ENCODE measurements at places on chromosomes 13 and 19.

GRCh38 chr13:69737129-69737935, 370.3 kb upstream of the ATXN8OS start:
- no peak for DNase-seq

DNA sequence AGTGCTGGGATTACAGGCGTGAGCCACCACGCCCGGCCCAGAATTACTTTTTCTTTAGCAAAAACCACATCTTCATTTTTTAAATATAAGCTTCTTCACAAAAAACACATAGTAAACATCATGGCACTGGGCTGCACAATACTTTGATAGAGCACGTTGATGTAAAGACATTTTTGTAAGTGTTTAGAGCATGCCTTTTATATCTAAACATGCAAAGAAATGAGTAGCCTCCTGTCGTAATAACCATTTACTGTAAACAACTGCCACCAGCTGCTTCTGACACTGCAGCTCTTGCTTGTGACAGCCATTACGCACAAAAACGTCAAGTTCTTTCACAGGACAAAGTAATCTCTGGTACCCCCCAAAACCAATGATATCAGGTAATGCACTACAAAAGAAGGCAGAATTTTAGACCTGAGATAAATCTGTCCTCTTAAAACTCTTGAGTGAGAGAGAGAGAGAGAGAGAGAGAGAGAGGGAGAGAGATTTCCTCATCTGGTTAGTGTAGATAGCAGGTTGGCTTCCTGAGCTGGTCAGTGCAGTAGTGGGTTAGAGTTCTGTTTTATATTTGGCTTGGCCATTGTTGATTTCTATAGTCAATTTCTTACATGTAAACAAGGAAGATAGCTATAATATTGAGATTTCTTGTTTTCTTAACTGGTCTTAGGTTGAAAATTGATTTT, 6.7 kb upstream of the ZNF548 start:
- DNase-seq, result no peak

DNA sequence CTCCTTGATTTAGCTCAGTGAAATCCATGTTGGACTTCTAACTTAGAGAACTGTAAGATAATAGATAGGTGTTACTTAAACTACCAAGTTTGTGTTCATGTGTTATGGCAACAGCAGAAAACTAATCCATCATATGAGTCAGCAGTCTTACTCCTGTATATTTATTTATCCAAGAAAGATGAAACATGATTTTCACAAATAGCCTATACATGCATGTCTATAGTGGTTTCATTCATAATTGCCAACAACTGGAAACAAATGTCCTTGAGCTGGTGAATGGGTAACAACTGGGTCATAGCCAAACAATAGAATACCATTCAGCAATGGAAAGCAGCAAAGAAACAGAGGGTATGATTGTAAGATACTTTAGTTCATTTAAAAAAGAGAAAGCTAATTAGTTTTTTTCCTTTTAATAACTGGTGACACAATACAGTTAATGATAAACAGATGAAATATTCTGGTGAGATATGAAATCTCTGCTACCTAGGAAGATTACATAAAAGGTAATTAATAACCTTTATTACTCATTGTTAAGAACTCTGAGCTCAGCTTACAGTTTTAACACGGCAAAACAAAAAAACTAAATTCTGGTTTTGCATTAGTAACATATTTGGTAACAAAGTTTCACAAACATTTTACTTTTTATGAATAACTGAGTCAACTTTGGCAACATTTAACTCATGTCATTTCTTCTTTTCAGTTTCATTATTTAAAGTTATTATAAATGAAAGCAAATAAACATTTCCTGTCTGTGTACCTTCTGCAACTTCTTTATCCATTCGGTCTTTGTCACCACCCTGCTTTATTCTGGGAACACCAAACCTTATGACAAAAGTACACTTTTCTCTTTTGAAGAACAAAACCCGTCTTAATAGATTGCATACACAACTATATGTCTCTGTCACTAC, 181.3 kb downstream of the LIG4 start:
- DNase-seq, result no peak

- DNase-seq, result no peak
These were observed 19.3 kb upstream of the FREM2 start for GRCh38 chr13:38667526-38668109.

DNA sequence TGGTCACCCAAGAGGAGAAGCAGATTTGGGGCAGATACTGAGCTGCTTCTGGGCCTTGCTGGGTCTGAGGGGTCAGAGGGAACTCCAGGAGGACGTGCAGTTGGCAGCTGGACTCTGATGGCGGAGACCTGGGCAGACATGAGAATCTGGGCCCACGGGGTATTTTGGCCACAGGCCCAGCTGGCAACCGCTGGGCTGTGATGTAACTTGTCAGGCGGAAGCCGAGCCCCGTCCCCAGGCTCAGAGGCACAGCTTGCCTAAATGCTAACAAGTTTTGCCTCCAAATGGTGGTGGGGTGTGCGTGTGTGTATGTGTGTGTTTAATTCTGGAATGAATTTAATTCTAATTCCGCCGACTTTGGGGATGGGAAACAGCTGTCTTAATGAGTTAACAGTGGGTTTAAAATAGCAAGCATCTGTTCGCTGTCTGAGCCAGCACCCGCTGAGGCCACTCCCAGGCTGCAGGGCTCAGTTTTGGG, 11.6 kb downstream of the ZNRF4 start:
- DNase-seq, result no peak

- no peak for DNase-seq
These were observed 12.1 kb upstream of the TICAM1 start for GRCh38 chr19:4843647-4843965.

DNA sequence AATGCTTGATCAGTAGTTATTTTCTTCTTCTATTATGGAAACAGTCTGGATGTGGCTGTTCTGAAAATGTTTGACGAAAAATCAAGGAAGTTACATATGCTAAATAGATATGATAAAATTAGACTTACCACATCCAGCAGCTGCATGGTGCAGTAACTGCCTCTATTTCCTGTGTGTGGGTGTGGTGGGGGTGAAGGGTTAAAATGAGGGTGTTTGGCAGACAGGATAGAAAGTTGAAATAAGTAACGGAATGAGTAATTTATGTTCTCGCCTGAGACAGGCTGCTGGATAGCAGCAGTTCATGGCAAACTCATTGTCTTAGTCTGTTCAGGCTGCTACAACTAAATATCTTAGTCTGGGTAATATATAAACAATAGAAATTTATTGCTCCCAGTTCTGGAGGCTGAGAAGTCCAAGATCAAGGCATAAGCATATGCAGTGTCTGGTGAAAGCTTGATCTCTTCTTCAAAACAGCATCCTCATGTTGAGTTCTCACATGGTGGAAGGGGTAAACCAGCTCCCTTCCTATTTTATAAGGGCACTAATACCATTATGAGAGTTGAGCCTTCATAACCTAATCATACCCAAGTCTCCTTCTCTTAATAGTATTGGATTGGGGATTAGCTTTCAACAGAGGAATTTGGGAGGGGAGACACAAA, 1248.9 kb downstream of the SLITRK5 start:
- DNase-seq, result no peak

- DNase-seq, result no peak
These were observed 3.9 kb downstream of the IGSF23 start for GRCh38 chr19:44617110-44617880.

GRCh38 chr13:94753327-94753726, 41.0 kb upstream of the SOX21 start:
- no peak for DNase-seq

DNA sequence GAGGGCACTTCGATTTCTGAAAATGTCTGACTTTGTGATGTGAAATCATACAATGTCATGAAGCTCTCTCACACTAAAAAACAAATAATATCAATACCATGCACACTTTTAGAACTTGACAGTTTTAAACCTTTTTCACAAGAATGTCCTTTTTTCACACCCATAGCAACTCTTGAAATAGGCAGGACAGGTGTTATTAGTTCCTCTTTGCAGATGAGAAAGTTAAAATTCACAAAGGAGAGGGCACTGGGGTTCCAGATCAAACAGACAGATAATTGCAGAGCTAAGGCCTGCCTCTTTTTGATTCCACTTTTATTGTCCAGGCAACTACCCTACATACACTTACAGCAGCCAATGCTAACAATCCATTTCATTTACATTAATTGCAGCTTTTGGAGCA, 142.8 kb downstream of the KLF12 start:
- no peak for DNase-seq

DNA sequence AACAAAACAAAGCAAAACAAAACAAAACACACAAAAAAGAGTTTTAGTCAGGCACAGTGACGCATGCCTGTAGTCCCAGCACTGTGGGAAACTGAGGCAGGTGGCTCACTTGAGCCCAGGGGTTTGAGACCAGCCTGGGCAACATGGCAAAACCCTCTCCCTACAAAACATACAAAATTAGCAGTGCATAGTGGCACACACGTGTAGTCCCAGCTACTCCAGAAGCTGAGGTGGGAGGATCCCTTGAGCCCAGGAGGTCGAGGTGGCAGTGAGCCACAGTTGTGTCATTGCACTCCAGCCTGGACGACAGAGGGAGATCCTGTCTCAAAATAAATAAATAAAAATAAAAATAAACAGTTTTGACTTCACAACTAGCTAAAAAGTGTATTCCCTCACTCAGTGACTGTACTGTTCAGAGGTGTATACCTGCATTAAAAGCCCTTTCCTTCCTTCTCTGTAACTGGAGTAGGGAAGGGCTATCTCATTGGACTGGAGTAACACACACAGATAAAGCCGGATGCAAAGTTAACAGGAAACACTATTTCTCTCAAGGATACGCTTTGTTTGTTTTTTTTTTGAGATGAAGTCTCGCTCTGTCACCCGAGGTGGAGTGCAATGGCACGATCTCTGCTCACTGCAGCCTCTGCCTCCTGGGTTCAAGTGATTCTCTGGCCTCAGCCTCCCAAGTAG, 3.7 kb upstream of the BAX start:
- no peak for DNase-seq

GRCh38 chr13:48790966-48791365, 137.2 kb downstream of the CYSLTR2 start:
- no peak for DNase-seq

DNA sequence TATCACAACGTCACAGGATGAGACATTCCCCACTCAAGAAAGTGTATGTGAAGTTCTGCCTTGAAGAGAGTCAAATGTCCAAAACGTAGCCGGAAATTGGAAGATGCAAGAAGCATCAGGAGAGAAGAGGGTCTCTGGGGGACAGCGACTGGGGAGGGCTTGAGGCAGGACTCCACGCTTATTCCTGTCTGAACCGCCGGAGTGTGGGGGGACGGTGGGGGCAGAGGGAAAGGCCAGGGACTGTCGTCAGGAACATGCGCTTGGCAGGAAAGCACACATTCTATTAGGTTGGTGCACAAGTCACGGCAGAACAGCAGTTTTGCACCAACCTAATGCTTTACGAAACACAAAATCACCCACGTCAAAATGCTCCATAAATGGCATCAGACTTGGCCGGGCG, 95.3 kb upstream of the TM9SF2 start:
- no peak for DNase-seq

DNA sequence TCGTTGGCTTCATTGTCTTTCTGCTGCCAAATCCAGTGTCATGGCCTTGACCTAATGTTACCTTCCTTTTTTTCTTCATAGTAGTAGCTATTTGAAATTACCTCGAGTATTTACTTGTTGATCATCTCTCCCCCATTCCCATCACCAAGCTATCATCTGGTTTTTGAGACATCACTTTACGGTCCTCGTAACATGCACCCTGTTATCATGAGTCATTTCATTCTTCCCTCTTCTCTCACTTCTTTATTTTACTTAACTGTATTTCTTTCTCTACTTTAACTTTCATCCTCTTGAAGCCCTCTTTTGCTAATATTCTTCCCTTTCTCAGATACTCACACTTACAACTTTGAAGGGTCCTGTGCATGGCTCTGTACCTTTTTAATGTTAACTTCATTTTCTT, 31.8 kb downstream of the TPP2 start:
- no peak for DNase-seq
